ENCODE measurements at places on chromosomes 1 and 21.

DNA sequence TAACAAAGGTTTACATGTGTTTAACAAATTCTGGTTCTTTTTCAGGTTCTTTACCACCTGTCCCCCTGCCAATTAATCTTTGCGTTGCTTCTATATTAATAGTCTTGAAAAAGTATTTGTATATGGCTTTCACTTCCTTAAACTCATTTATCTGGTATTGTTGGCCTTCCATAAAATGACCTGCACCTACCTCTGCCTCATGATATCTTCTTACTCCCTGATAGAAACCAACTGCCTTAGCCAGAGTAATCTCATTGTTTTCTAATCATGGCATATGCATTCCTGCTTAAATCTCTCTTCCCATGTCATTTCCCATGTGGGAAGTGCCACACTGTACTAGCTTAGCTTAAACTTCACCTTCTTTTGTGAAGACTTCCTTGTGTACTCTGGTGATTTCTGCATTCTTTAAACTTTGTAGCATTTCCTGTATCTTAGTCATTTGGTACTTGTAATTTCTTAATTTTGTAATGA, 8.7 kb downstream of the SMG7 start:
- H3K36me3 ChIP-seq: peaks cover 2% of the 10 kb centered on the region
- H3K4me3 ChIP-seq: no peak overlapping the region
- H3K4me1 ChIP-seq: peaks cover 61% of the 10 kb centered on the region
- H3K27ac ChIP-seq: no peak overlapping the region

GRCh38 chr1:66300972-66301451, 232.9 kb upstream of the SGIP1 start:
- peaks cover 47% of the 10 kb centered on the region for H3K4me1 ChIP-seq
- H3K27me3 ChIP-seq: no peaks in the 10 kb centered on the region
- peak overlapping the region; percentile 94 for H3K27ac ChIP-seq

GRCh38 chr1:54537611-54538010, 10.4 kb upstream of the ACOT11 start:
- H3K36me3 ChIP-seq: no peaks in the 10 kb centered on the region
- H3K4me1 ChIP-seq: no peaks in the 10 kb centered on the region
- no peak overlapping the region for H3K27ac ChIP-seq
- DNase-seq: no peak

GRCh38 chr1:231390071-231390470, 32.0 kb downstream of the EGLN1 start:
- H3K27ac ChIP-seq: peak overlapping the region; percentile 50
- peak overlapping the region; percentile 48 for H3K4me3 ChIP-seq
- peaks cover 14% of the 10 kb centered on the region for H3K36me3 ChIP-seq
- H3K4me1 ChIP-seq: peaks cover 53% of the 10 kb centered on the region
- DNase-seq: no peak

DNA sequence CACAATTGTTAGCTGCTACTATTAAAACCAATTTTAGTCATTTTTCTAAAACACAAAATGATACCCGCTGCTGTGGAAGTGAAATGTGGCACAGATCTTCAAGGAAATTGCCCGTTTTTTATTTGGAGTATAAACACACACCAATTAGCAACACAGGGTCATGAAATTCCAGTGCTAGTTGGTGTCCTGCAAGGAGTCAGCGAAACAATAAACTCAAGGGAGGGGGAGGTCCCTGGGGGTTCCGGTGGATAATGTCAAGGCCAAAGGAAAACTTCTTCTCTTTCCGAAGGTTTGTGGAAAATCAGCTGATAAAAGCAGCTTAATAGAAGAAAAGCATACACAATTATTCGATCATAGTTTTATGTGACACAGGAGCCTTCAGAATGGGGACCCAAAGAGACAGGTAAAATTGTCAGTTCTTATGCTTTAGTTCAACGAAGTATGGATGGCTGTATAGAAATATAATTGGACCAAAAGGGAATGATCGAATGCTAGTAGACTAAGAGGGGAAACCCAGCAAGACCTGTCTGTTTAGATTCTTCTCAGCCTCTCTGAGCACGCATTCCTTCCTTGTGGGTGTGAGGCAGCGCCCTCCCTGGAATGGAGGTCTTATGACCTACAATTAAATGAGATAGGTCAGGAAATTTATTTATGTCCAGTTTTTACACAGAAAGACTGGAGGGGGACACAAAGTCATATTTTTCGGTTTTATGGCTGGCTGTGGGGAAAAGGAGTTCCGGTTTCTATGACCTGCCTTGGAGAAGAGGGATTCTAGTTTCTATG, 65.9 kb downstream of the KCNK1 start:
- no peaks in the 10 kb centered on the region for H3K4me1 ChIP-seq
- no peak overlapping the region for H3K27ac ChIP-seq
- no peak for DNase-seq
- no peaks in the 10 kb centered on the region for H3K36me3 ChIP-seq

GRCh38 chr1:201603613-201604232, 64.8 kb downstream of the NAV1 start:
- DNase-seq: no peak
- no peak overlapping the region for H3K4me3 ChIP-seq
- H3K4me1 ChIP-seq: no peaks in the 10 kb centered on the region
- H3K36me3 ChIP-seq: no peaks in the 10 kb centered on the region

GRCh38 chr1:71660411-71660810, 579.6 kb upstream of the ZRANB2 start:
- no peaks in the 10 kb centered on the region for H3K36me3 ChIP-seq
- no peaks in the 10 kb centered on the region for H3K27me3 ChIP-seq
- no peaks in the 10 kb centered on the region for H3K4me1 ChIP-seq
- H3K27ac ChIP-seq: no peak overlapping the region
- DNase-seq: no peak

- H3K27me3 ChIP-seq: peaks cover 7% of the 10 kb centered on the region
- H3K27ac ChIP-seq: no peak overlapping the region
- H3K4me1 ChIP-seq: no peaks in the 10 kb centered on the region
- H3K4me3 ChIP-seq: no peak overlapping the region
- DNase-seq: no peak
Measured at GRCh38 chr1:29575826-29576225, 339.5 kb downstream of the PTPRU start.

GRCh38 chr1:28640766-28641165, 2.1 kb downstream of the TAF12 start:
- H3K4me3 ChIP-seq: peak overlapping the region; percentile 99
- H3K36me3 ChIP-seq: peaks cover 14% of the 10 kb centered on the region
- no peak overlapping the region for H3K27ac ChIP-seq
- H3K4me1 ChIP-seq: peaks cover 47% of the 10 kb centered on the region

DNA sequence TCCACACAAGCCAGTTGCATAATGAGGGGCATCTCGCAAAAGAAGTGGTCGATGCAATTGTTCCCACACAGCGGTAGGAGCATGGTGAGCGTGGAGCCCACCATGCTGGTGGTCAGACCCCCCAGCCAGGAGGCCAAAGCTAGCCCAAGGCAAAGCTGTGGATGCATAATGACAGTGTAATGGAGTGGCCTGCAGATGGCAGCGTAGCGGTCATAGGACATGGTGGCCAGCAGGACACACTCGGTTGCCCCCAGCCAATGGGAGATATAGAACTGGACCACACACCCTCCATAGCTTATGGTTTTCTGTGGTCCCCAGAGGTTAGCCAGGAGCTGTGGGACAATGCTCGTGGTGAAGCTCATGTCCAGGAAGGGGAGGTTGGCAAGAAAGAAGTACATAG, 4.3 kb downstream of the OR2C3 start:
- no peaks in the 10 kb centered on the region for H3K4me1 ChIP-seq
- H3K27me3 ChIP-seq: no peaks in the 10 kb centered on the region

- peaks cover 12% of the 10 kb centered on the region for H3K27me3 ChIP-seq
- DNase-seq: no peak
- H3K27ac ChIP-seq: no peak overlapping the region
- H3K4me3 ChIP-seq: no peak overlapping the region
- no peaks in the 10 kb centered on the region for H3K4me1 ChIP-seq
- no peaks in the 10 kb centered on the region for H3K36me3 ChIP-seq
Measured at GRCh38 chr1:214494706-214495105, 56.7 kb downstream of the PTPN14 start.

Measured in activated T-helper 1 cell treated with anti-CD3 and anti-CD28 coated beads, Interleukin-12 subunit alpha, Interleukin-12 subunit beta, Interleukin-2, Interleukin-4 antibody, amounts not matched to agents 30 ng/mL and 10 ng/mL and 1 ng/mL, durations not matched to agents 14 hours and 24 hours and 36 hours (primary cell).